ENCODE measurements at places on chromosomes 5 and 9. TPM values are rescaled to one million over a fixed set of nuclear protein-coding genes. Genes with fewer than 3 reads are reported as not detected.

DNA sequence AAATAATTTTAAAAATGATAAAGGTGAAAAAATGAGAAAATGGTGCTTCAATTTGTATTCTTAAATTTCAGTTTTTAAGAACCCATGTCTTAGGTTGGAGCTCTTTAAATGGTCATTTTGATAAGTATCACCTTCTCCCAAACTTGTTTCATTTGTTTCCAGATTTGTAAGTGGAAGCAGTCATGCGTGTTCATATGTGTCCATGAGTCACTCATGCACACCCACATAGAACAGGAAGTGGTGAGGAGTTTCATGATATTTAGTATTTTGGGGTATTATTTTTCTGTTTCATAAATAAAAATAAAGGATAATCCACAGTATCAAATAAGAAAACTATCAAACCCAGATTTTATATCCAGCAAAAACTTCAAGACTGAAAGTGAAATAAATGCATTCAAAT, 570.4 kb upstream of the ST8SIA4 start:
- no peaks in the 10 kb centered on the region for H3K27me3 ChIP-seq
- no peak for DNase-seq
- H3K36me3 ChIP-seq: no peaks in the 10 kb centered on the region
- H3K4me3 ChIP-seq: no peak overlapping the region

DNA sequence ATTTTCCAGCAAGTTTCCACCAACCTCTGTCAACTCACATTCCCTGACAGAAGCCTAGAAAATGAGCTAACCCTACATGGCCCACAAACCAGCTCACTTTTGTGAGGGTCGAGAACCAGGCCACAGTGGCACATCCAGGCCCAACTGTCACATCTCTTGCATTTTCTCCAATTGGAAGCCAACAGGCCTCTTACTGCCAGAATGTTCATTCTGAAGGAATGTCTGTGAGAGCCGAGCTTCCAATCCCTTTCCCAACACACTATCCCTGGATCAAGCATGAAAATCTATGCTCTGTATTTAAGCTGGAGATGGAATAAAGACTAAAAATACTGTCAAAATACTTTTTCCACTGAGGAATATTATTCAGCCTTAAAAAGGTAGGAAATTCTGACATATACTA, 20.0 kb downstream of the MARCHF3 start:
- H3K4me3 ChIP-seq: no peak overlapping the region
- H3K36me3 ChIP-seq: no peaks in the 10 kb centered on the region
- DNase-seq: no peak
- no peak overlapping the region for H3K27ac ChIP-seq
- H3K27me3 ChIP-seq: no peaks in the 10 kb centered on the region

- no peak overlapping the region for H3K4me3 ChIP-seq
- no peak for DNase-seq
- no peaks in the 10 kb centered on the region for H3K36me3 ChIP-seq
Measured at GRCh38 chr5:88833371-88834130, 49.4 kb downstream of the MEF2C start.

DNA sequence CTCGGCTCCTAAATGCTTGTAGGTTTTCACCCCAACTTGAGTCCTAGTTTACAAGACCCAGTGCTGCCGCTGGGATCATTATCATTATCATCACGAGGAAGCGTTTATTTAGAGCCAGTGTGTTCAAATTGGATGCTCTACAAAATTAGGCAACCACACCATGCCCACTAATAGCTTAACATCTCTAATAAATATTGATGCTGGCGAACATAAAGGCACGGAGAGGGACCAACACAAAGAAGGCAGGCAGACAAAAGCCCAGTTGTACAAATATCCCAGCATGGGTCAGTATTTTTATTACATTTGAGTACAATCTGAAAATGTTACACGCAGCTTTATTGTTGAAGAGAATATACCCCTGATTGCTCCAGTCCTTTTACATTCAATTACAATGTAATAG, 4.7 kb downstream of the CFAP77 start:
- H3K36me3 ChIP-seq: no peaks in the 10 kb centered on the region
- H3K27ac ChIP-seq: no peak overlapping the region
- no peak overlapping the region for H3K4me3 ChIP-seq
- no peak for DNase-seq

DNA sequence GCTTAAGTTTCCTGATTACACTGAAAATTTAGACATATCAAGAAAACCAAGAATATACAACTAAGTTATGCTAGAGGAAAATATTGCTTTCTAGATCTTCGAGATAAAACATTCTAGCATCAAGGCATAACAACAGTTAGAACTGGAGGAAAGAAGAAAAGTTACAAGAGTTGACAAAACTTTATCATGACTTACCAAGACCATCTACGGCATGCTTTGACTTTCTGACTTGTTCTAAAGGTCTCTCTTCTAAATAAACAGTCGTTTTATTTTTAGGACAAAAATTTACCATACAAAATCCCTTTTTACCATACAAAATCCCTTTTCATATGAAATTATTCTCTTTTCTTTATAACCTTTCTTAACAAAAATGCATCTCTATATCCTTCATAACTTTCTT, 1110.1 kb upstream of the CDH10 start:
- no peak overlapping the region for H3K27ac ChIP-seq
- no peaks in the 10 kb centered on the region for H3K27me3 ChIP-seq
- no peak overlapping the region for H3K4me3 ChIP-seq
- no peaks in the 10 kb centered on the region for H3K4me1 ChIP-seq
- H3K36me3 ChIP-seq: no peaks in the 10 kb centered on the region

ARHGEF37 gene
- total RNA-seq: 5.5 TPM
